ENCODE measurements at places on chromosomes 5 and 9.

DNA sequence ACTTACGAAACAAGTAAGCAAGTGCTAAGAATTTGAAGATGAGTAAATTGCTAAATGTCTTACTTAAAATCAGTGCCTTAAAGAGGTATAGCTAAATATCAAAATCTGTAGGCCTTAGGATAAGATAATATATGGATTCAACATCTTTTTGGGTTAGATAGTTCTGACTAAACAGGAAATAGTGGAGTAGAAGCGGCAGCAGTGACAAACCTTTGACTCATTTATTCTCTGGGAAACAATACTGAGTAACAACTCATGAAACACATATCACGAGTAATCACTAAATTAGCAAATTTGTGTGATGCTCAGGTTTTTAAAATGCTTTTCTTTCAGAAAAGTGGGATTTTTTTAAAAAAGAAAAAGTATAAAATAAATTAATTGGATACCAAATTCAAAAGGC is 762.1 kb upstream of the TYRP1 start:
- DNase-seq = no peak

GRCh38 chr5:75335952-75336614 is 937 bp upstream of the HMGCR start:
- DNase-seq = no peak

- DNase-seq = no peak
Observed at GRCh38 chr5:179986328-179986727, 78.6 kb upstream of the TBC1D9B start.

GRCh38 chr5:59553992-59554391 is 339.5 kb downstream of the PDE4D start:
- DNase-seq = no peak

GRCh38 chr5:26003966-26004365 is 1034.4 kb downstream of the CDH9 start:
- no peak for DNase-seq

- no peak for DNase-seq
Observed at GRCh38 chr9:95907794-95908193, 32.3 kb downstream of the ERCC6L2 start.

DNA sequence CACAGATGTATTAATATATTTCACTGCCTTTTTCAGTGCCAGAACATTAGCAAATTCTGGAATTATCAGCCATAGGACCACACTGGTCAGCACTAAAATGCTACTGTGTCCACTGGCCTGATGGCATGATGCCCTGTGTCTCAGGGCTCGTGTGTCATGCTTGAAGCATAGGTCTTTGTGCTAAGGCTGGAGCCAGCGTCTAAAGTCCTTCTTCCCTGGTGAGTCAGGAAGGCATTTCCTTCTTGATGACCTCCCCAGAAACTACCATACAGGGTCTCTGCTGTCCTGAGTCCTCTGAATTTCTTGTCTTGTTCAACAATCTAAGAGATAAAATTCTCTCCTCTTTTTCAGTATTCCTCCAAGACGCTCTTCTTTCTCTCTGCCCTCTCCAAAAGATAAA is 489.9 kb downstream of the PSAT1 start:
- DNase-seq = no peak

DNA sequence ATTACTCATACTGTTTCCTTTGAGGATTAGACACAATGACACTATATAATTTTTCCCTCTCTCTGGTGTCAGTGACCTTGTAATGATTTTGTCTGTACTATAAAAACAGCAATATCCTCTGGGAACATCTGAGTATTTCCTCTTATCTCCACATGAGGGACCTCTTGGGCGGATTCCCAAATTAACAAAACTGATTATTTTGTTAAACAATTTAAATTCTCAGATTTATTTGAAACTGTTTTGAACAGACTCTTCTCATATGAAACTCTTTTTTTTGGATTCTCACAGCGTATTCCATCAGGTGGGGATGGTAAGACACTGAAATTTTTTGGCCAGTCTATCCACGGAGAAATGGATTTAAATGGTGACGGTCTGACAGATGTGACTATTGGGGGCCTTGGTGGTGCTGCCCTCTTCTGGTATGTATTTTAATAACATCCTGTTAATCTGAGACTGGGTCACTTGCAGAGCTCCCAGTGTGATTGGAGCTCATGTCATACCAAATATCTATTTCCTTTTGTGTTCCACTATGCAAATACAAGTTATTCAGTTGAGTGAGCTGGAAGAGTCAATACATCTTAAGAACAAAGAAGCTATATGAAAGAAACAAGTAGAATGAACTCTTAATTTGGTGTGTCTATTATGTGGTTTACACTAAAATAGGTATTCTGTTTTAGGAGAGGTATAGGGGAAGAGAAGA is 73.8 kb upstream of the ITGA2 start:
- DNase-seq = peak; percentile 49

GRCh38 chr5:157245476-157245875 is 20.4 kb upstream of the CYFIP2 start:
- no peak for DNase-seq

DNA sequence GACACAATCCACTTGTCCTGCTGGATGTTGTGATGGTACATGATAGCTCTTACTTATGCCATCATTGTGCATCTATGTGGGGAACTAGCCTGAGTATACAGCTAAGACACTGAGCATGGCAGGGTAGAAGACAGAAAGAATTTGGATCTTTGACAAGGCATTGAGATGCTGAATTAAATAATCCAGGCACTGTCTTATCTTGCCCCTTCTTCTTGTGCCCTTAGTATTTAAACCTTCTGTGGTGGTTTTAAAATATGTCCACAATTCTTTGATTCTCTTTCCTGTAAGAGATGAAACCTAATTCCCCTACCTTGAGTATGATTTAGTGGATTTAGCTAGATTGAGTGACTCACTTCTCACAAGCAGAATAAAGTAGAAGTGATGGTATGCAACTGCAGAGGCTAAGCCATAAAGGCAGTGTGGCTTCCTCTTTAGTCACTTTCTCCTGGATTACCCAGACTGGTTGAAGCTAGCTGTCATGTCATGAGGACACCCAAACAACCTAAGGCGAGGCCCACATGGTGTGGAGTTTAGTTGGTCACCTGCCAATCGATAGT is 174.0 kb upstream of the NREP start:
- no peak for DNase-seq

GRCh38 chr9:36100532-36100931 is 36.0 kb upstream of the GLIPR2 start:
- DNase-seq = no peak

- DNase-seq = peak; percentile 34
Observed at GRCh38 chr5:65790371-65791163, 68.6 kb downstream of the NLN start.

DNA sequence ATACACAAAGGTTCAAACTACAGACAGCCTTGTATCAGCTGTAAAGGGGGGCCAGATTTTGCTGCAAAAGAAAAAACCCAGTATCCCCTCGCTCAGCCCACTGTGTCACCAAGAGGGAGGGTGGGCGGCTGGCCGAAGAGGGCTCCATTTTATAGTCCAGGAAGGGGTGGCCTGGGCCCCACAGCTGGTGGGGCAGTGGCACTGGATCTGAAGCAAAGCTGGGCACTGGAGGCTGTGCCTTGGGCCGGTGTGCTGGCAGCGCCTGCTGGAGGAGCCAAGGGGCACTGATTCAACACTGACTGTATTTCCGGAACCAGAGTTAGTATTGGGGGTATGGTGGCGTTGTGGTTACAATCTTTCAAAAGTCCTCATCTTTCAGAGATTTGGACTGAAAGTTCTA is 9.1 kb downstream of the BRD3 start:
- DNase-seq = no peak

GRCh38 chr9:98607152-98607551 is 101.6 kb downstream of the GABBR2 start:
- DNase-seq = no peak

DNA sequence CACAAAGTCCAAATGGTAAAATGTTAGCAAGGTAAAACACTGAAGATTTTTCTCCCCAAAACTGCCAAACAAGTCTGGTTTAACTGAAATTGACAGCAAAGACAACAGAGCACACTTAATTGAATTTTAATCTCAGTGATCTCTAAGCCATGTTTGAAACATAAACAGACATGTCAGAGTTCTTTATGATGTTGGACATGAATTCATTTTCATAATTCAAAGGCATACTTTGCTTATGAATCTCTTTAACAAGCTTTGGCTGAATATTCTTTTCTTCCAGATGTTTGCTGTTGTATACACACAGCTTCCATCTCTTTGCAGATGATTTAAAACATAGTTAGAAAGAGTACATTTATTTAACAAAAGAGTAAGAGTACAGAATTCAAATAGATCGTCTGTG is 509.1 kb downstream of the RAB3C start:
- DNase-seq = no peak

DNA sequence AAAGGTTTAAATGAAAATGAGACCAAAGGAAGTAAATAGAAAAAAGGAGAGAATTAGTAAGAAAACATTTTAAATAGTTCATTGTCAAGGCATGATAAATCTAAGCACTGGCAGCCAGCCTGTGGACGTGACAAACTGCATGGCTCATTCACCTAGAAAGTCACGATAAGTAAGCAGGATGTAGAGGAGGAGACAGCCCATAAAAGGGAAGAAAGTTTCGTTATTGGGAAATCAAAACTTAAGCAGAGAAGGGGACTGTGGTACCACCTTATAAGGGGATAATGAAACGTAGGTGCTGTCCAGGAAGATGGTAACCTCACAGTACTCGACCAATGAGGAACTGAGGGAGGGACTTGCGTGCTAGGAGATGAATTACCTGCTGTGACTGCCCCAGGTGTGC is 494.5 kb upstream of the GRAMD2B start:
- DNase-seq = no peak

GRCh38 chr5:67021962-67022361 is 174.6 kb downstream of the CD180 start:
- no peak for DNase-seq

Data from activated CD4-positive, alpha-beta T cell treated with anti-CD3 and anti-CD28 coated beads, Interleukin-2, amount 50 U/mL, for 24 hours (primary cell).